ENCODE measurements at places on chromosomes 7 and 10. TPM values are rescaled to one million over a fixed set of nuclear protein-coding genes. Genes with fewer than 3 reads are reported as not detected.

PNLIP gene
- total RNA-seq: not detected

FKBP6 gene
- 0.24 TPM for total RNA-seq

PLA2G12B gene
- total RNA-seq: not detected

TASOR2 gene
- total RNA-seq: 68.0 TPM

CYP3A7 gene
- total RNA-seq: not detected

ACHE gene
- total RNA-seq: 0.11 TPM

DLX6 gene
- total RNA-seq: not detected

DNA sequence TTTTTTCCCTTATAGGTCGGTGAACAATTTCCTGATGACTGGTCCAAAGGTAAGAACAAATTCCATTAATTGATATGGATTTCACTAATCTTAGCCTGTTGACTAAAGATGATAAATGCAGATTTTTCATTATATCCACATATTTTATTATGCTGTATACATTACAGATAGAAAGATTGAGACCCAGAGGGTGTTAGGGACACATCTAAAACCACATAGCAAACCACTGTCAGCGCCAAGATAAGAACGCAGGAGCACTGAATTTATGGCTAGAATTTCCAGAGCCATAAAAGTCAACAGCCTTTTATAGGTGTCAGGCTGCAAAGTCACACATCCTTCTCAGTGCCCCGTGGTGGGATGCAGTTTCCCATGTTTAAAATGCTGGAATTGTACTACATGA is 16.2 kb downstream of the WNT8B start:
- DNase-seq: no peak

GRCh38 chr10:58026036-58026435 is 241.7 kb downstream of the IPMK start:
- DNase-seq: no peak

DNA sequence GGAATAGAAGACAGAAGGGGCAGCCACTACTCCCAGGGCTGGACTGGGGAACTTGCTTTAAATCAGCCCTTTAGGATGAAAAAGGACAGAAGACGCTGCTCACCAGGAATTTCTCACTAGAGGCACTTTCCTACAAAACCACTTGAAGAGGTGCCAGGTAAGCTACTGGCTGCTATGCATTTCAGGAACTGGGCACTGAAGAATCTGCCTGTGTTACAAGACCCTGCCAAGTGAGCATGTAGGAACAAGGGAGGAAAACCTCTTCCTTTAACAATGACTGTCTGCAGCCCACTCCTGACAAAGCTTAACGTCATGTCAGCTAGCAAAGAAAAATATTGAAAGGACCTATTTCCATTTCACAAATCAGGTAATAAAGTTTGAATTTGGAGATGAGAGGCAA is 5.8 kb upstream of the AGMO start:
- no peak for DNase-seq

DNA sequence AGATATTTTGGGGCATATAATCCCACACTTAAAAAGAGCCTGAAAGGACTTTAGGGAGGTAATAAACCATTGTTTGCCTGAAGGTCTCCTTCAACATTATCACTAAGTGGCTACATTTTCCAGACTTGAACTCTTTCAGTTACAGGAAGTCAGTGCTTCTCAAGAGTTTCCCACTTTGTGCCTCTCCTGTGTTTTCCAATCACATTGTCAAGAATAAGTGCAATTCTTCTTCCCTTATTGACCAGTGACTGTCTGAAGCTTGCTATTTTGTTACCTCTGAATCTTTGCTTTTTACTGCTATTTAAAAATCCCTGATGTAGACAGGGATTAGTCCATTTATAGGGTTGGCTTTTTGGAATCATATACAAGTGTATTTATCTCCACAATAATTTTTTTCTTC is 346.7 kb upstream of the ANKRD30A start:
- no peak for DNase-seq

- DNase-seq: no peak
These were observed 21.8 kb upstream of the SMNDC1 start for GRCh38 chr10:110326351-110327032.

GRCh38 chr10:96470116-96470743 is 43.5 kb downstream of the TLL2 start:
- DNase-seq: no peak

DNA sequence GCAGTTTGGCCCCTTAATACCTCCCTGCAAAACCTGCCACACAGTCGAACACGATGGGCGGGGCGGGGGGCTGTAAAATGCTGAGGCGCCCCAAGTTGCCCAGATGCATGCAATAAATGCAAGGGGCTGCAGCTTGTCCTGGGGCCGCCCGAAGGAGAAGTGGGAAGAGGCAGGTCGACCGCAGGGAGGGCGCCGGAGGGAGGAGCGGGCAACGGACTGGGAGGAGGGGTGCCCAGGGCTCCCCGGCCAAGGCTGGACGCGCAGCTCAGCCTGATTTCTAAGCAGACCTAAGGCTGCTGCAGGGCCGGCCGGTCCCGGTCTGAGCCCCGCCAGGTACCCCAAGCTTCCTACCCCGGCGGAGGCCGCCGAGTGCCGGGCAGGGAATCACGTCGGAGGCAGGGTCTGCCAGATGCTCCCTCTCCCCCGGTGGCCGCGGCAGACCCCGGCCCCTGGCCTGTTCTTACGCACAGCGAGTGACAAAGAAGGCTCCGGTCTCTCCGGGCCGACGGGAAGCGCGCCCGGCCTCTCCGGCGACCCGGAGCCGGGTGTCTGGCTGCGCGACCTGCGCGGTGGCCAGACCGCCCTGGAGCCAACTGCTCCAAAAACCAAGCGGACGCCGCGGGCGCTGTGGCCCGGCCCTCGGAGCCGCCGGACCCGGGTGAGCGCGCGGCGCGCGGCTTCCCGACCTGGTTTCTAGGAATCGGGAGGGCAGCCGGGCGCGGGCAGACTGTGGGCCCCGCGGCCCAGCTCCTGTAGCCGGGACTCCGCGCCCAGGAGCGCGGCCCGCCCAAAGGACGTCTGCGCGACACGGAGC is 744 bp upstream of the EBF3 start:
- no peak for DNase-seq

GRCh38 chr10:111298031-111298430 is 221.2 kb downstream of the ADRA2A start:
- DNase-seq: no peak

DNA sequence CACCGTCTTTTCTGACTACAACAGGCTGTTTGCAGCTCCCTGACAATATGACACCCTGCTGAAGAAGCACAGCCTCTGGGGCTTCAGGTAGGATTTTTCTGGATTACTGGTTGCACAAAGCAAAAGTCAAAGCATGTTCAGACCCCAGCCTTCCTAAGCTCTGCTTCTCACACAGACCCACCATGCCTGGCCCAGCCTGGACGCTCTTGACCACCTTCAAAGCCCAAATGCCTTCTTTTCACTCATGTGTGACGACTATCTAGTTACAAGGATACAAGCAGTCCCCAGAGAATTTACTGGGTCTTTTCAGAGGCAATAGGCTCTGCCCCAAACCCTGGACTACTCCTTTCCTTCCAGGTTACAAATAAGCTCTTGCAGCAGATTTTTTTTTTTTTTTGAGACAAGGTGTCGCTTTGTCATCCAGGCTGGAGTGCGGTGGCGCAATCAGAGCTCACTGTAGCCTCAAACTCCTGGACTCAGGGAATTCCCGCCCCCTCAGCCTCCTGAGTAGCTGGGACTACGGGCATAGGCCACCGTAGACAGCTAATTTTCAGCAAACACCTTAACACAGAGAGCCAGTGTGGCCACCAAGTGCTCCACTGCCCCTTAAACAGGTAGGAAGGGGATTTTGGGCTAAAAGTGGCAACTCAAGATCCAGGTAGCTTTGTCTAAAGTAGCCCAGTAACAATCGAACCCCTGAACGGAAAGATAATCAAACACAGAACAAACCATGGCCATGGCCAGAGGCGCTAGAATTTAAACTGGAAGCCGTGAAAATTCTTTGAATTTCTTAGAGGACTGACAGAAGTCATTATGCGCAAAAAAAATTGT is 16.2 kb downstream of the SVIL start:
- DNase-seq: no peak

DNA sequence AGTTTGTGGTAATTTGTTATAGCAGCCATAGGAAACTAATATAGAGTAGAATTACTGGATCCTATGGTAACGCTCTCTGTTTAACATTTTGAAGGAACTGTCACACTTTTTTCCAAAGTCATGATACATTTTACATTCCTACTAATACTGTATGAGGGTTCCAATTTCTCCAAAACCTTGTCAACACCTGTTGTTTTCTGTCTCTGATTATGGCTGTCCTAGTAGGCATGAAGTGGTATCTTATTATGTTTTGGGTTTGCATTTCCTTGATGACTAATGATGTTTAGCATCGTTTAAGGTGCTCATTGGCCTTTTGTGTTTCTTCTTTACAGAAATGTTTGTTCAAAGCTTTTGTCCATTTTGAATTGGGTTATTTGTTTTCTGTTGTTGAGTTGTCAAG is 69.6 kb downstream of the VPS50 start:
- no peak for DNase-seq

GRCh38 chr10:42615419-42615818 is 23.0 kb downstream of the ZNF33B start:
- DNase-seq: no peak

GRCh38 chr7:26616235-26616634 is 248.2 kb downstream of the SKAP2 start:
- DNase-seq: no peak

DNA sequence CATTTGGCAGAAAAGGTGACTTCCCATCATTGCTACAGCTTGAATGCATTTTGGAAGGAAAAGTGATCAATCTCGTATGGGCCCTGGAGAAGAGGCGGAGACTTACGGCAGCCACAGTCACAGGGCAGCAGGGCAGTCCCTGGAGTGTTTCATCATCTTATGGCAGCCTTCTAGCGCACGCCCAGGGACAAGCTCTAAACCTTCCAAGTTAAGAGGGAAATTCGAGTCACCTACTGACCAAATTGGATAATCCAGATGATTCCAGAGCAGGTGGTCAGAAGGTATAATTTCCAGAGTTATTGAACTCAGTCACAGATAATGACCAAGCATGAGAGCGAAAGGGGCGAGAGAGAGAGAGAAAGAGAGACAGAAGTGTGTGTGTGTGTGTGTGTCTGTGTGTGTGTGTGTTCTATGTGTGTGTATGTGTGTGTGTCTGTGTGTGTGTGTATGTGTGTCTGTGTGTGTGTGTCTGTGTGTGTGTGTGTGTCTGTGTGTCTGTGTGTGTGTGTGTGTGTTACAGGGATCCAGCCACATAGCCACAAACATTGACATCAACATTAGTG is 123.7 kb upstream of the ADAM12 start:
- DNase-seq: no peak

DNA sequence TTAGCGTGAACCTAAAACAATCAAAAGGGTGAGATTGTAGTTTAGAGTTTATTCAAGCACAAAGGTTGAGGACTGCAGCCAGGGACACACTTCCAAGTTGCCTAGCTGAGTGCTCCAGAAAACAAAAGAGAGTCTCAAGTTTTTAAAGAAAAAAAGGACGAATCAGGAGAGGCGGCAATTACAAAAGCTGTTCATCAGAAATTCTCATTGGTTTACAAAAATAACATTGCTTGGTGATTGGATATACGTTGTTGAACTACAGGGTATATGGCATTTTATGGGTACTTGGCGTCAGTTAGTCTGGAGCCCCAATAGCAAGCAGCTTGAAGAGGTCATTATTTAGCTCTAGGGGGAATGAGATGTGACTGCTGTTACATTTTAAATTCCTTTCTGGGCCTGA is 11.5 kb downstream of the ZNF438 start:
- no peak for DNase-seq

- no peak for DNase-seq
These were observed 31.3 kb downstream of the ANXA8 start for GRCh38 chr10:47452495-47453140.

DNA sequence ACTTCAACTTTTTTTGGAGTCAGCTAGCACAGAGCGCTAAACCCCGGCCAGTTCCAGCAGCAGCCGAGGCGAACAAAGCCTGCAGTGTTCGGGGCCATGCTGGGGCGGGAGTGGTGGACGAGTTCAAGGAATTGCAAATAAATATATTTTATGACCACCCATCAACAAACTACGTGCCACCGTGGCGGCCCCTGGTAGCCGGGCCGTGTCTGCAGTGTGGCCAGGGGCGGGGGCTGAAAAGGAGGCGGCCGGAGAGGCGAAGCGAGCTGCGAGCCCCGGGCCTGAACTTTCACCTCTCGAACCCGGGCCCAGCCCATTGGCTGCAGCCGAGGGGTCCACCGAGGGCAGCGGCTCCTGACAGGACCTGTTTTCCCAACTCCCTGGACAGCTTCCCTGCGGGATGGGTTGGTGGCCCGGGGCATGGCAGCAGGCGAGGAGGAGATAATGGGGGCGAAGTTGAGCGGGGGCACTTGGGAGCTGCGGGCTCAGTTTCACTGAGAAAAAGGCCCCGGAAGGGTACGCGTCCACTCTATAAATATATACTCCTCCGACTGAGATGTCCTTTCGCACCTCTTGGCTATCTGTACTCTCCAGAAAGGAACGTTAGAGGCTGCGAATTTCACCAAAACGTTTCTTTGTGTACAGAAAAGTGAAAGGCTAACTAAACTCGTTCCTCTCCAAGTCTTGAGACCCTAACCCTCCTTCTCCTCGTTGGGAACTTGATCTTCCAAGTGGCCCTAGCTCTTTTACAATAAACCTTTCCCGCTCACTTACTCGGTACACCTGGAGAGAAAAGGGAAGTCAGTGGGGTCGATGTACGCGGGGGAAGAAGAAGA is 164.6 kb upstream of the PPP1R3A start:
- no peak for DNase-seq

- DNase-seq: no peak
These were observed 7.6 kb downstream of the FOXK1 start for GRCh38 chr7:4689668-4690067.

DNA sequence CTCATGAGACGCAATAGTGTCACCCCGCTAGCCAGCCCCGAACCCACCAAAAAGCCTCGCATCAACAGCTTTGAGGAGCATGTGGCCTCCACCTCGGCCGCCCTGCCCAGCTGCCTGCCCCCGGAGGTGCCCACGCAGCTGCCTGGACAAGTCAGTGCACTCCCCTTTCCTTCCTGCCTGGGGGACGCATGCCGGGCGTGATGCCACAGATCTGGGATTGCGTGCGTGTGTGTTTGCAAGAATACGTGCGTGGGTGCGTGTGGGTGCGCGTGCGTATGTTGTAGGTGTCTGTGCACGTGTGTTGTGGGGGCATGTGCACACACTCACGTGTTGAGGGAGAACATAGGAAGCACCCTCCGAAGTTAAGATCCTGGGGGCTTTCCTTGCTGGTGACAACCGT is 23.5 kb downstream of the PFKFB3 start:
- DNase-seq: no peak

DNA sequence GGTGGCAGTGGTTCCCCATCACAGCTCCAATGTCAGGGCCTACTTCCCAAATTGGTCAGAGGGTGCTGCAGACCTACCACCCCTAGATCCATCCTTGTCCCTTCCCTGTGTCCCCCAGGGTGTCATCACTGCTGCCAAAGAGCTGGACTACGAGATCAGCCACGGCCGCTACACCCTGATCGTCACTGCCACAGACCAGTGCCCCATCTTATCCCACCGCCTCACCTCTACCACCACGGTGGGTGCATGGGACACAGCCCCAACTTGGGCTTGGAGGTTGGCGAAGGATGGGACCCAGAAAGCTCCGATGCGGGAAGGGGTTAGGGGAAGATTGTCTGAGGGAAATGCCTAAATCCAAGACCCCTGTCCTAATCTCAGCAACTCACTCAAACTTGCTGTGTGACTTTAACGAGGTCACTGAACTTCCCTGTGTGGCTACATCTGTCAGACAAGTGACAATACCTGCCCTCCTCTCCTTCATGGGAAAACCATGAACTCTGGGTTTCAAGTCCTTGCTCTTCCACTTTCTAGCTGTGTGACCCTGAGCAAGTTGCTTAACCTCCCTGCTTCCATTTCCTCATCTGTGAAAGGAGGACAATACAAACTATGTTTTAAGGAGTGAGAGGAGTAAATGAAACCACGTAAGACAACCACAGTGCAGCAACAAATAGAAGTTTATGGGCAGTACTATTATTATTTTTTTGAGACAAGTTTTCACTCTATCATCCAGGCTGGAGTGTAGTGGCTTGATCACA is 4.9 kb upstream of the VSIR start:
- DNase-seq: no peak
